ENCODE measurements at places on chromosomes 13 and 19. TPM values are rescaled to one million over a fixed set of nuclear protein-coding genes. Genes with fewer than 3 reads are reported as not detected.

Gene CEACAM3
- not detected for total RNA-seq

Gene SCN1B
- 25.1 TPM for total RNA-seq

Gene CAPN12
- 0.81 TPM for total RNA-seq

Gene ZNF726
- total RNA-seq, result 0.63 TPM

GRCh38 chr13:28820099-28821051 lies at the start of gene MTUS2:
Gene MTUS2, plus strand, starts transcription at chr13:28820339.
- no peaks in the 10 kb centered on the region for H3K27me3 ChIP-seq
- no peaks in the 10 kb centered on the region for H3K36me3 ChIP-seq
- H3K27ac ChIP-seq, result peak within 1 kb of the TSS; percentile 62

DNA sequence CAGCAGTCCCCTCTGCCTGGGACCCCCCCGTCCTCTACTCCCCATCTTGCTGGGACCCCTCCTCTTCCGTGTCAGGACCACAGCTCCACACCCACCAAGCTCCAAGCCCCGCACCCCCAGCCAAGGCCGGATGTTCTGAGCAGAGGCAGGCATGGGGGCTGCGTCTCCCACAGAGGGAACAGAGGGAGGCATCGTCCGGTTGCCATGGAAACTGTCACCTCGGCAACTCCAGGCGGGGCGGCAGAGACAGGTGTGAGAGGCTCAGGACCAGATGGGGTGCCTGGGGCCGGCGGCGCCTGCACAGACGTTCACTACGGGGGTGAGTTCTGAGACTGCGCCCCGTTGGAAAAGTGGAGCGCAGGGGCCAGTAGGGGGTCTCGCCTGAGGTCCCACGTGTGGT lies 5.4 kb downstream of the RNU6-9 start:
- no peaks in the 10 kb centered on the region for H3K36me3 ChIP-seq
- no peaks in the 10 kb centered on the region for H3K27me3 ChIP-seq
- H3K27ac ChIP-seq, result no peak overlapping the region

GRCh38 chr19:54162241-54162805 lies 2.8 kb upstream of the LENG1 start:
- H3K4me3 ChIP-seq, result peak overlapping the region; percentile 57
- peaks cover 4% of the 10 kb centered on the region for H3K27me3 ChIP-seq
- DNase-seq, result peak; percentile 40
- no peak overlapping the region for H3K27ac ChIP-seq
- H3K4me1 ChIP-seq, result peaks cover 16% of the 10 kb centered on the region

DNA sequence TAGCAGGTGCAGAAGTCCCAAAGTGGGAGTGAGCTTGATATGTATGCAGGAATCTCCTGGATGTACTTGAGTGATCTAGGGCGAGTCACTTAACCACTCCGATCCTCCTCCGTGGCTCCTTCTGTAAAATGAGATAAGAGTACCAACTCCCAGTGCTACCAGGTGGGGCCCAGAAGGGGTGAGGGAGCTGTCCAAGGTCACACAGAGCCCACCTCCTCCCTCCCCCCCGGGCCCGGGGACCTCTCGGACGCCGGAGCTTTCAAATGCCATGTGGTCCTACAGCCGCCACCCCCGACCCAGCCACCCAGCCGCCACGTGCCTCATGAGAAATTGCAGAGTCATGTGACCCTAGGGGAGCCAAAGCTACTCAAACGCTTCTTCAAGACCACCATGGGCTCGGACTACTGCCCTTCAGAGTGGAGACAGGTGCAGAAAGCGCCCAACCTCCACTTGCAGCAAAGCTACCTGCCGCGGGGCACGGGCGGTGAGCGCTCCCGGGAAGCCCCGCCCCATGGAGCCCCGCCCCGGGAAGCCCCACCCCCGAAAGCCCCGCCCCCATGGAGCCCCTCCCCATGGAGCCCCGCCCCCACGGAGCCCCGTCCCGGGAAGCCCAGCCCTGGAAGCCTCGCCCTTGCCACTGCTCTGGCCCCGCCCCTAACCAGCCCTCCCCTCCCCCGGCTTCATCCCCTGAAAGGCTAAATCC lies 10.1 kb upstream of the ZNF358 start:
- no peaks in the 10 kb centered on the region for H3K27me3 ChIP-seq
- H3K36me3 ChIP-seq, result no peaks in the 10 kb centered on the region
- no peak overlapping the region for H3K27ac ChIP-seq
- peak overlapping the region; percentile 33 for H3K4me3 ChIP-seq

- no peak for DNase-seq
- H3K27ac ChIP-seq, result no peak overlapping the region
- no peaks in the 10 kb centered on the region for H3K27me3 ChIP-seq
- no peaks in the 10 kb centered on the region for H3K36me3 ChIP-seq
Observed at GRCh38 chr13:46396341-46396740, 9.3 kb upstream of the RUBCNL start.

Measured in thoracic aorta (tissue), 2 donors.